ENCODE measurements at places on chromosomes 1 and 21.
A peak's percentile ranks its signal among the peaks of the same experiment; 100 is the strongest.

DNA sequence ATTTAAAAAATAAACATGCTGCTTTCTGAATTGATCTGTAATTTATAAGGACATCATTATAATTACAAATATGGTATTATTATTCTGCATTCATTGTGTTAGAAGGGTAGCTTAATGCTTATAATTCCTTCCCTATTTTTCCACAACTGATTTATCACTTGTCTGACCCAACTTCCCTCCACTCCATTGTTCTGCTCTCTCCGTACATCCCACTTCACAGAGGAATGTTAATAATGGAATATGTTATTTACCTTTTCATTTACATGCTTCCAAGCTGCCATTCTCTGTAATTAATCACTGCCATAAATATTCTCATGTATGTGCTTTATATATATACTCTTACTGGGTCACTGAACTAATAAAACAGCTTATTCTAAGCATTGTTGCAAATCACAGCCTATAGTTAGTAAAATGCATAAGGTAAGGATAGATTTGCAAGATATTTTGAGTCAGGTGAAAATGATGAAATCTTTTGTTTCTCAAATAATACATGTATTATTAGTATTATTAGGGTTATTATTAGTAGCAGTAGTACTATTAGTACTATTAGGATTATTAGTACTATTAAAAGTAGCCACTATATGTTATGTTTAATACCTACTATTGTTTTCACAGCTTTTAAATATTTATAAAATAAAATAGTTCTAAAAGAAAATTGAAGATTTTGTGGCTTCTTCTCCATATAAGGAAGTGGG, 70.6 kb upstream of the NEK7 start:
- no peak for DNase-seq

GRCh38 chr1:11882814-11883538, 24.2 kb upstream of the NPPB start:
- no peak for DNase-seq

DNA sequence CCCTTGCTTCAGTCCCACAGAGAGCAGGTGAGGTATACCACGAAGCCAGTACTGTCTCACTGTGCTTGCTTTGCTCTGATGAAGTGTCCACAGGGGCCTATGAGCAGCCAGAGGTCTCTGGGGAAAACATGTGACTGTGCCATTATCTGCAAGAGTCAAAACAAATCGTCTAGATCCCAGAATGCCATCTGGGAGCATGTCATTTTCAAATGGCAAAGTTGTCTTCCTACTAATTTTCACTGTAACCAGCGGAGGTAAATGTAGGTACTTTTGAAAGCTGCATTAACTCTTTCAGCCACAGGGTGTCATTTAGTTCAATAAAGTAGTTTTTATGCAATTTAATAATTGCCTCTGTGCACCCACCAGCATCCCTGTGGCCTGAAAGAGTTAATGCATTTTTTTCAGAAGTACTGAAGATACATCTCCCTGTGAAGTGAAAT, 173.6 kb upstream of the SGIP1 start:
- peak; percentile 22 for DNase-seq

DNA sequence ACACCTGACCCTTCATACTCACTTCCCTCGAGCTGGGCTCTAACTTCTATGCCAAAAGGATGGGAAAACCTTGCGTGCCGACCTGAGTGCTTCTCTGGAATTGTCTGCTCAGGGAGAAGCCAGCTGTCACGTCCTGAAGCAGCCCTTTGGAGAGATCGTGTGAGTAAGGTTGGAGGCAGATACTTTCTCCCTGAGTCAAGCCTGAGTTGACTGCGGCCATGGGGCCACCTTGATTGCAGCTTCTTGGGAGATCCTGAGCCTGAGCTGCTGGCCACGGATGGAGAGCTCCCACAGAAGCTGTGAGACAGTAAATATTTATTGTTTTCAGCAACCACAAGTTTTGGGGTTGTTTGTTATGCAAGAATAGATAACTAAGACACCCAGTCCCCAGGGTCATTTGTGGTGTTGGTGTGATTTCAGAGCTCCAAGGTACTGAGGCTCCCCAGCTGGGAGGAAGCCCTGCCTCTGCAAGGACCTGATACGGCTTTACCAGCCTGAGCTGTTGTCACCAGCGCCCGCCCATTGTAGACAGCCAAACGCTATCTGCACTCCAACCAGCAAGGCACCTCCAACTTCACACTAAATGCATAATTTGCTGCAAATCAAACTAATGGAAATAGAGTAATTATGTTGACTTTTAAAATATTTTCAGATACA, 531.6 kb downstream of the PTPRU start:
- DNase-seq = no peak

- DNase-seq = no peak
Observed at GRCh38 chr1:201023920-201024624, 558 bp upstream of the KIF21B start.

GRCh38 chr21:33023574-33024200, 2.0 kb upstream of the OLIG2 start:
- DNase-seq = no peak

All from HEK293T (cell line).